NCI-H446 treated with DMSO at 0.1 percent for 48 hours (cell line): ENCODE measurements at places on chromosomes 4 and X.

DNA sequence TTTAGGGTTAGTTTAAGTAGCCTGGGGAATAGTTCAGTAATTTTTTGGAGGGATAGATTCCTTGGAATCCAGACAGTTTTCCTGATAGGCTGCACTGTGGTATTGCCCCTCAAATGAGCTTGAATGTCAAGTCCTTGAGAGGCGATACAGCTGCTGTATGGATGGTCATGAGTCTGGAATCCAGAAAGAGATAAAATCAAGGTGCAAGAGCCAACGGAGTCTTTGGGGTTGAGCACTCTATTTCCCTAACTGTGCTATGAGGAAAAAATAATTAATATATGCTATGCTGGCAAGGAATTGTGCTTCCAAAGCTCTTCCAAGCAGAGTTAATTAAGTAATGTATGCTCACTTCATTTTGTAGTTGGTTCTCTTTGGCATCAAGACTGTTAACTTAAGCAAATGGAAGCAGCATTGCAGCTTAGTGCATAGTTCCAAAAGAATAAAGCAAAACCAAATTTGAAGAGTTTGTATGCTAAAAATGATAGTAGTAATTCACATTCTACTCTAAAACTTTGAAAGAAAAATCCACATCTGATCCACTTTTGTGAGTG is 48.8 kb downstream of the LIMCH1 start:
- peak; percentile 43 for DNase-seq

GRCh38 chrX:108304210-108304609 is 134.0 kb downstream of the COL4A6 start:
- DNase-seq: peak; percentile 15

- DNase-seq: peak; percentile 39
Observed at GRCh38 chr4:126604268-126604867, 1028.4 kb upstream of the INTU start.

- DNase-seq: peak; percentile 52
Observed at GRCh38 chr4:42995343-42995944, 102.9 kb downstream of the GRXCR1 start.

DNA sequence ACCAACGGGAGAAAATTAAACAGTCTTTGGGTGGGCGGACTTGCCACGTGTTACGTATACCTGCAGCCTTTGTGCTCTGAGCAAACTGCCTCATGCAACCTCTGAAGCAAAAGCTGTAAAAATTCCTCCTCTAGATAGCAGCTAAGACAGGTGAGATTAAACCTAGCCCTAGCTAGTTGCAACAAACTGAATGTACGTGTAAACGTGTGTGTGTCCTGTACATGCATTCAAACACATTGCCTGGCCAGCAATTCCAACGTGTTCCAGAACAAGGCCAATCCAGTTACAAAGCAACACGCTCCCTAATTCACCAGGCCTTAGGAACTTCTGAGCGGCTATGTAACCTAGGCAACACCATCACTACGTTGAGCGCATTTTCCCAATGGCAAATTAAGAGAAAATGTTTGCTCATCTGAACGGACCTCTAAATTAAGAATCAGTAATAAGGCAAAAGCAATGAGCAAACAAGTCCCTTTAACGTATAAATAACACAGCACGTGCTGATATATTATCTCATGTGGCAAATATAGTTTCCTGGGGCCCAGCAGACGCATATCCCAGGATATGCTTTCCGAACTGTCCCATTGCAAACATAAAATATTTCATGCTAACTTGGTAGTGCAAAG is 792 bp downstream of the PPID start:
- peak; percentile 0 for DNase-seq

GRCh38 chrX:11420851-11421250 is 127.6 kb downstream of the AMELX start:
- no peak for DNase-seq

- DNase-seq: no peak
Observed at GRCh38 chr4:15930314-15930713, 8.2 kb downstream of the FGFBP1 start.
